Stimulated activated CD8-positive, alpha-beta memory T cell treated with anti-CD3 and anti-CD28 coated beads, Interleukin-4, amount 100 ng/mL, for 1 hour (primary cell): ENCODE measurements at places on chromosomes 7 and 10.

DNA sequence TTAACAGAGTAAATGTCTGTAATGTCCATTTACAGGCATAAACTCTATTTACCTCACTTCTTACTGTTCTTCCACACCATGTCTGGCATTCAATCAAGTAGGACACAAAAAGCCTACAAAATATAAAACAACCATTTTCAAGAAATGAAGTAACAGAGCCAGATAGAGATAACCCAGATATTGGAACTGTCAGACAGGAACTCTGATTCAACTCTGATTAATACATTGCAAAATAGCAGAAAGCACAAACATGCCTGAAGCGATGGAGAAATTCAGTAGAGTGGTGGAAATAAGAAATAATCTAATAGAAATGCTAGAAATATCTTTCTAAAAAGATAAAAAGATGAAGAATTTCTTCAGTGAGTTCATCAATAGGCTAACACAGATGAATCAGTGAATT, 964.4 kb downstream of the PCDH15 start:
- no peak for DNase-seq

DNA sequence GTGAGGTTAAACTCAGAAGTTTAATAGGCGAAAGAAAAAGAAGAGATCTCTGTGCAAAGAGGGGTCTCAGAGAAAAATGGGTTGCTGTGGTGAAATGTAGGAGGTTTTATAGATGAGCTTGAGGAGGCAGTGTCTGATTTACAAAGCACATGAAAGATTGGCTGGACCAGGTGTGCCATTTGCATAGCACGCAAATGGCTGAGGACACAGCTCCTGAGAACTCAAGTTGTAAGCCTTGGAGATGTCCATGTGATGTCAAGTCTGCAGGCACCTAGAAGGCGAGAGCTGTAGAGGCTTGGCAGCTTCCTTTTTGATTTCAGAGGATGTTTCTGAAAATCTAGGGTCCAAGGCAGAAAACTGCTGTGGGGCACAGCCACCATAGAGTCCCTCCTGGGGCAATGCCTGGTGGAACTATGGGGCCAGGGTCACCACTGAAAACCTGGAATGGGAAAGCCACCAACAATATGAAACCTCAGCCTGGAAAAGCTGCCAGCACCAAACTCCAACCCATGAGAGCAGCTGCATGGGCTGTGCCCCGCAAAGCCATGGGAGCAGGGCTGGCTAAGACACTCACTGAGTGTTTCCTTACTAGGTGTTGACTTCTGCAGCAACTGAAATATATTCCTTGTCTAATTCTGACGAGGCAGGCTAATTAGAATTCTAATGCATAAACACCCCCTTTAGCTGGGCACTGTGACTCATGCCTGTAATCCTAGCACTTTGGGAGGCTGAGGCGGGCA, 96.9 kb upstream of the TNS3 start:
- DNase-seq = no peak

DNA sequence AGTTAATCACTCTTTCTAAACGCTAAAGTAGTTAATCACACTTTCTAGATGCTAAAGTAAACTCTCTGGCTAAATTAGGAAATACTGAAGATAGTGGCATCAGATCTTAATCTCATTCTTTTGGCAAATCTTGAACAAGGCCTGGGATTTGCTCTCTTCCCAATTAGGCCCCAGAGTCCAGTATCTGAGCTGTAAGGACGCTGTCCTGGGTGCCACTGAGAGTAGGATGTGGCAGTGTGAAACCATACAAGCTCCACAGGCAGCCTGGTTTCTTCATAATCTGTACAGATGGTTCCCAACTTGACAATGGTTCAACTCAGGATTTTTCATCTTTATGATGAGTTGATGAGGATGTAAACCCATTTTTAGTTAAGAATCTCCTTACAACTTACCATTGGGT, 36.9 kb downstream of the GRB10 start:
- DNase-seq = no peak

GRCh38 chr7:77550586-77550985, 13.5 kb downstream of the PTPN12 start:
- no peak for DNase-seq

GRCh38 chr10:74103560-74104258, 46.9 kb downstream of the AP3M1 start:
- no peak for DNase-seq

DNA sequence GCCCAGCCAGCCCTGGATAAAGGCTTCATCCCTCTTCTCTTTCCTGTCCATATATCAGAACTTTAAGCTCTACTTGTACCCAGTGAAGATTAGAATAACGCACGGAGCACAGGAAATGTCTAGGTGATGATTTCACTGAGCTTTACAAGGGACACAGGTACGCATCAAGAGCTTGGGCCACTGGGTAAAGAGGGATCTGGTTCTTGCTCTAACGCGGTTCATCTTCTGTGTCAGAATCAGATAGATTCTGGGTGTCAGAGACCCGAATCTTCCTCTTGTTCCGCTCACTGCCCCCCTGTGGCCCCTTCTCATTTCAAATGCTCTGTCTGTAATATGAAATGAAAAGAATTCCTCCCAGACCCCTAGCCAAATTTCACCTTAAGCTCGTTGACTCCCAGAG, 24.7 kb downstream of the IL2RA start:
- no peak for DNase-seq

DNA sequence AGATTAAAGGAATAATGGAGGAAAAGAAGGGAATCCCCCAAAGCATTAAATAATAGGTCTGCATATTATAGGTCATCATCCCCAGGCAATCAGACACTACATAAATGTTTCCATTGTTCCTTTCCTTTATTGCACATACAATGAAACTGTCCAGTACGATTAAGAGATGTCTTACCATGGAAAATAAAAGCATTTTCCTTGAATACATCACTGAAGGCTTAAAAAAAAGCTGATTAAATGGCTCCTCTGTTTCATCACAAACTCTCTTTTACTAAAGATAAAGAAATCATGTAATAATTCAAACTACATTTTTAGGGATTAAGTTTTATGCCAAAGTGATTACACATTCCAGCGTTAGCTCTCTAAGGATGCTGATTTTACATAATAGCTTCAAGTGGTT, 316.0 kb downstream of the AGMO start:
- no peak for DNase-seq

DNA sequence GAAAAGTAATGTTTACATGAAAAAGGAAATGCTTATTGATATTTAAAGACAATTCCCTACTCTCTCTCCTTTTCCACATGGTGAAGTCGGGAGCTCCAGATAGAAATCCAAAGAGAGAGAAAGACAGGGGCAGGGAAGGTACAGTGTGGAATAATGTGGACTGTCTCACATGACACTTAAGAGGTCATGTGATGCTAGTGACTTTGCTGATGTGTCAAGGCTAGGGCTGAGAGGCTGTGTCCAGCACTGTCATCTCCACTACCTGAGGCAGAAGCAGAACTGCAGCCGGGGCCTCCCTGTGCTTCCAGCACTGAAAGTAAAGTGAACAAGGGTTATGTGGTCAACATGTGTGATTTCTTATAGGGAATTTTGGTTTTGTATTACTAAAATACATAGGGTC, 26.0 kb downstream of the NRG3 start:
- DNase-seq = no peak

DNA sequence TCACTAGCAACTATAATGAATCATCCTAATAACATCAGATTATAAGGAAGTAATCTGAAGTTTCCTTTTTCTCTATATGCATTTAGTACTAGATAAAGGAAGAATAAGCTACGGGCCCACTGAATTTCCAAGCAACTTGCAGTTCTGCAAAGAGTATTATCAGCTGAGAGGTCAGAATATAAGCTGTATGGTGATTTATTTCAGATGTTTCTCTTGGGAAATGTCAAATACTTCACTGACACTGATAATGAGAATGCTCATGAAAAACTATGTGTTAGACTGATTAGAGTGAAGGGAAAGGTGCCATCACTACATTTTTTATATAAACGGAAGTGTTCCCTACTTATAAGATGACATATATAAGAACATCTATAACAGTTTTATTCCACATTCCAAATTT, 251.2 kb upstream of the HGF start:
- no peak for DNase-seq

DNA sequence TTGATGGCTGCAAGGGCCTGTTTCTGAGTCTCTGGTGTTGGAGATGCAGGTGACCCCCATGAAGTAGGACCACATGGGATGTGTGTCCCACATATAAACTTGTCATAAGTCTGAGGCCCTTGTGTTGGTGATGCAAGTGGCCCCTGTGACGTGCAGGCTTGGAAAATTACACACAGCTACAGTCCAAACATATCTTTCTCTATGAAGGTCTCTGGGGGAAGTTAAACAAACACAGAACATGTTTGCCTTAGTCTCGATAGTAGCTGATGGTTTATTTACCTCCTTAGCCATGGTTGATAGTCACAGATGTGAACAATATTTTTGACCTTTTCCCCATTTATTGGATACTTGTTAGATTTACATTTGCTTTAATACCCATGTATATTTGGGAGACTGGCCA, 64.7 kb downstream of the ADCY1 start:
- DNase-seq = no peak

- DNase-seq = no peak
Observed at GRCh38 chr10:79981450-79982361, 32.8 kb upstream of the SFTPD start.

GRCh38 chr10:96646301-96646700, 59.5 kb upstream of the TM9SF3 start:
- no peak for DNase-seq

GRCh38 chr7:69568266-69568665, 30.0 kb upstream of the AUTS2 start:
- DNase-seq = no peak

GRCh38 chr10:11831520-11831951, 8.4 kb downstream of the PROSER2 start:
- DNase-seq = no peak

DNA sequence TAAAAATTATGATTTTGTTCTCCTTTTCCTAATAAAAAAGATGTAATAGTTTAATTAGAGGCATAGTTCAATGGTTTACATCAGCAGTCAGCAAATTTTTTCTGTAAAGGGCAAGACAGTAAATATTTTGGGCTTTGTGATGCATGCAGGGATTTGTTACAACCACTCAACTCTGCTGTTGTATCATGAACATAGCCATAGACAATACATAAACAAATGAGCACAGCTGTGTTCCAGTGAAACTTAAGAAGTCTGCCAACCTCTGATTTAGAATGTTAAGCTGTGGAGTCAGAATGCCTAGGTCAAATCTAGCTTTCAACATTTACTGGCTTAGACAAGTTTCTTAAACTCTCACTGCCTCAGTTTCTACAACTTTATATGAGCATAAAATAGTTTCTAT, 31.6 kb downstream of the ASZ1 start:
- no peak for DNase-seq

DNA sequence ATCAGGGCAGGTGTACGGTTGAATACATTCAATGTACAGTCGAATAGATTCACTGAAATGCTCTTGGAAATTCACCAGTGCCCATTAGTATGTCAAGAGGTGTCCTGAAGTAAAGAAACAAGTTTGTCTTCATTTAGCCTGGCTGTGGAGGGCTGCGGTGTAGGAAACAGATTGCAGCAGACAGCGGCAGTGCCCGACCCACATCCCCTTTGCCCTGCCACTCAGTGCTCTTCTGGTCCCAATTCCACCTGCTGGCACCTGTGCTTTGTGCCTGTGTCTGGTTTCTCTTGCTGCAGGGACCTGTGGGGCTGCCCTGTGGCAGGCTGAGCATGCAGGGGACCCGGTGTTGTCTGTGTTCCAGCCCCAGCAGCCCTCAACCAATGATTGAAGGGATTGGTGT, 183.7 kb downstream of the RPS24 start:
- DNase-seq = no peak

DNA sequence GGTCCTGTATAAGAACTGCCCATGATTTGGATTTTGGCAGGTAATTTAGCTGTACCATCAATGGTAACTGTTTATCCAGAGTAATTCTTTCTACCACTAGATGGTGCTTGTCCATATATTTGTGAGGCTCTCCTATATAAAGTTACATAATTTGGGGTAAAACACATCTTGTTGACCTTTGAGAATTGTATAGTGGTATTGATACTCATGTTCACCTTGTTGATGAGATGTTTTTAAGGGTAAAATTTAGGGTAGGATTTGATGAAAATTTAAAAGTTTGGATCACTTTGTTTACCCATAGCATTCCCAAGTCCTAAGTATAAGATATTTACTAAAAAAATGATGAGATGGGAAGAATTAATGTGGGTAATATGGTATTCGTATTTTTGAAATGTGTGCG, 31.6 kb downstream of the ST7 start:
- DNase-seq = no peak

DNA sequence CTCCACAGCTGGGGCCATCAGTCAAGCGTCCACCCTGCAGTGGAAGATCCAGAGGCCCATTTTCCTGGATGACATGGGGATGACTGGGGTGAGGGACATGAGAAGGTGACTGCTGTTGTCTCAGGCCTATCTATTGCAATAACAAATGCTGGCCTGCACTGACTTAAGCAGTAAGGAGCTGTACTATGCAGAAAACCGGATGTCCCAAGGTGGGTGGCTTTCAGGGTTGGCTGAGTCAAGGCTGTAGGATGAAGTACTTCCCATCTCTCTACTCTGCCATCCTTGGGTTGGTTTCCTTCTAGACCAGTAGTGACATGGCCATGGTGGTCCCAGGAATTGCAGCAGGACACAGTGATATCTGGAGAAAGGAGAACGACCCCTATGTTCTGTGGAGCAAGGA, 48.1 kb downstream of the NEURL1 start:
- no peak for DNase-seq

DNA sequence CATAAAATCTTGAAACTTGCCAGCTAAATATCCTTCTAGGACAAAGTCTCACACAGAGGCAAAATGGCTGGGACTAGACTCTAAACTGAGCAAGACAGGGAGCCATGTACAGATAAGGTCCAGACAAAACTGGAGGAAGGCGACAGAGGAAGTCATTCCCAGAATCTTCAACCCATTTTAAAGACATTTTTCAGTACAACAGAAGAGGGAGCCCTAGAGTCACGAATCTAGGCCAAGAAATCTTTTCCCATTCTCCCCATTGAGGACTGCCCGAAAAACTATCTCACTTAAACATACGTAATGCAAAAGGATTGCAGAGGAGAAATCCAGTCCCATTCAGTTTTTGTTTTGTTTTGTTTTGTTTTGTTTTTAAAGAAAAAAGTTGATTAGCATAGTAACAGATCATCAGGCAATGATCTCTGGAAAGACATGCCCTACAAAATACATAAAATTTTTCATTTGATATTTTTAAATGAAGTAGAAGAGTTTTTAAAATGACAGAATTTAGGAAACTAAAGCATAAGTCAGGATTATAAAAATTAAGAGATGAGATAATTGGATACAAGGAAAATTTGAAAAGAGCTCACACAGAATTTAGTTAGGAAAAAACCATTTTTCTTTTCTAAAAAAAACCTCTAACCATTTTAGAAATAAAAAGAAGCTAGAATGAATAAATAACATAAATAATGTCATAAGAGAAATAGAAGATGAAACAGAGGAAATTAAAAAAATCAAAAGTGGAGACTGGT, 16.9 kb upstream of the PRF1 start:
- DNase-seq = no peak

- DNase-seq = no peak
Observed at GRCh38 chr7:73515178-73515577, 6.9 kb downstream of the BAZ1B start.

GRCh38 chr7:36299823-36300341, 89.8 kb upstream of the ANLN start:
- DNase-seq = no peak
